ENCODE measurements at places on chromosomes 7 and 10.

- no peak for DNase-seq
These were observed 25.2 kb downstream of the CDK1 start for GRCh38 chr10:60803433-60803832.

DNA sequence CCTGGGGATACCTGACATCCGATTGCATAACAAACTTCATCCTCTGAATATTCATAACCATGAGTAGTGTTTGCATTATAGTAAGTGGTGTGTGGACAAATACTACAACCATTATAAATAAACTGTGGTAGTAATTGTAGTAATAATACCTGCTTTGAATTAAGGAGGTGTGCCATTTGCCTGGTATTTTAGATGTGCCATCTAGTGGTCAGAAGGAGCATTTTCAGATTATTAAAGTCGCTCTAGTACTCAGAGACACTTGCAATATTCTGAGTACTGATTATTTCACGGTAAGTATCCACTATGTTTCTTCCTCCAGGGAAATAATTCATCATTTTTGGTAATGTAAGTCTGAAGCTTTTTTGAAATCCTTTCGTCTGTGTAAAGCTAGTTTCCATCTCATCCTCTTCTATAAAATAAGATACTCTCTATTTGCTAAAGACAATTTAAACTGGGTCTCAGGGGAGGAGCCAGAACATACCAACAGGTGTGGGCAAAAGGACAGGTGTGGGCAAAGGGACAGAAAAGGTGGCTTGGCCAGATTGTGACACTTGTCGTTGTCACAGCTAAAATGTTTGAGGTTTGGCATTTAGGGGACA, 115.3 kb upstream of the WDR11 start:
- DNase-seq: no peak

DNA sequence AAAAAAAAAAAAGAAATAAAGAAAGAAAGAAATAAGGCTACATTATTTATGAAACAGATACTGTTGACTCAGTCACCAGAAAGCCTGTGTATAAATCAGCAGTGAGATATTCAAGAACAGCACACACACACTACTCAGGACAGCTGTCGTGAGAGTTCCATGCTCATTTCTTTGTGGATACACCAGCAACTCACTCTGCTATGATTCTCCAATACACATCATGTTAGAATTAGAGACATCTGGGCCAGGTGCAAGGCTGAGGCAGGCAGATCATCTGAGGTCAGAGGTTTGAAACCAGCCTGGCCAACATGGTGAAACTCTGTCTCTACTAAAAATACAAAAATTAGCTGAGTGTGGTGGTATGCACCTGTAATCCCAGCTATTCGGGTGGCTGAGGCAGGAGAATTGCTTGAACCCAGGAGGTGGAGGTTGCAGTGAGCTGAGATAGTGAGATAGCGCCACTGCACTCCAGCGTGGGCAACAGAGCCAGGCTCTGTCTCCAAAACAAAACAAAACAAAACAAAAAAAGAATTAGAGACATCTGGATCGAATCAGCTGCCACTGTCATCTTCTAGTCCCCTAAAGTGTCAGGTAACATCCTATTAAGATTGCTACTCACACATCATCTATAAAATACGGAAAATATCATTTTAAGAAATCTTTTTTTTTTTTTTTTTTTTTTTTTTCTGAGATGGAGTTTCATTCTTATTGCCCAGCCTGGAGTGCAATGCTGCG, 11.2 kb upstream of the NUPR2 start:
- no peak for DNase-seq

DNA sequence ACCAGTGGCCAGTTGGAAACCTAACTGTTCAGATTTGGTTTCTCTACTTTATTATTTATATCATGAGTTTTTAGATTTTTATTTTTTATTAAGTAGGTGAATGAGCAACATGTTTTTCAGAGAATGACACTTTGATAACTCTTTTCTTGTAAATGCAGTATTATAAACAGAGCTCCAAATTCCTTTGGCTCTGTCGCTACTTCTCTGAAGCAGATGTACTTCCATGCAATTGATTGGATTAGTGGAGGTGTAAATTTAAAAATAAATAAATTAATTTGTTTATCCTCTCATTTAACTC, 34.3 kb upstream of the ICA1 start:
- DNase-seq: no peak

GRCh38 chr10:97463363-97464132, 17.6 kb downstream of the ZDHHC16 start:
- DNase-seq: peak; percentile 53

- no peak for DNase-seq
These were observed 65.7 kb downstream of the GBF1 start for GRCh38 chr10:102311025-102311420.

DNA sequence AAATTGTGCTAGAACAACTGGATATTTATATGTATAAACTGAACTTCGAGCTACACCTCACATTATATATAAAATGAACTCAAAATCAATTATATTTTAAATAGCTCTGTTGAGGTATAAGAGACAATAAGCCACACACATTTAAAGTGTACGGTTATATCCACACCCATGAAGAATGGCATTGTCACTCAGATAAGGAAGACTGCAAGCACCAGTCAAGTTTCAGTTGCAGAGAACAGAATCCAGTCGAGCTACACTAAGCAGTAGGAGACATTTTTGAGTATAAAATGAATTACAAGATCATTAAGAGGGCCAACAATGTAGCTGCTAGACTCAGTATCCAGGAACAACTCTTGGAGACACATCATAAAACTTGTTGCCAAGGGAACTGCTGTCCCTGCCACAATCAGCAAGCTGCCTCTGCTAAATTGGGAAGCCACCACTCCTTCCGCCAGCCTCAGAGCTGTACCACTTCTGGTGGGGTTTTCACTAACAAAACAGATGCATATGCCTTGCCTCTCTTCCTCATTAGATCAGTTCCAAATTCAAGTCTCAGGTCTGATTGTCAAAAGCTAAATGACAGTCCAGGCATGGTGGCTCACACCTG, 19.6 kb upstream of the GPNMB start:
- DNase-seq: no peak

DNA sequence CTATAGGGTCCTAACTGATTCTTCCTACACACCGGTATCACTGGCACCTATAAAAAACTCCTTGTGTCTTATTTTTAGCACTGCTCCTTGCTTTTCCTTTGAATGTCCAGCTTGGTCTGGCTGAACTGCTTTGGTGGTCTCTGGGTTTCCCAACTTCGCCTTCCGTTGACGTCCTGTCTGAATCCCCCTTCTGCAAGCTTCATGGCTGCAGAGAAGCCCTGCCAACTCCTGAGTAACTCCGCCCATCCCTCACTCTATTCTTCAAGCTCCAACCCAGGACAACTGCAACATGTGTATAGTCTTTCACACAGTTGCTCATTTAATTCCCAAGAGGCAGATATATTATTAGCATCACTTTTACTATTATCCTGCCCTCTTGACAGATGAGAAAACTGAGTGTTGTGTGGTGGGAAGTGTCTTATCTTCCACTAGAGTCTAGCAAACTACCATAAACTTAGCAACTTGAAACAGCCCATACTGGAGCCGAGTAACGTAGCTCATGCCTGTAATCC, 40.9 kb downstream of the MTURN start:
- no peak for DNase-seq

GRCh38 chr10:76036962-76037361, 605.5 kb downstream of the LRMDA start:
- no peak for DNase-seq

- DNase-seq: no peak
These were observed 25.6 kb downstream of the SLC25A16 start for GRCh38 chr10:68501691-68502090.

DNA sequence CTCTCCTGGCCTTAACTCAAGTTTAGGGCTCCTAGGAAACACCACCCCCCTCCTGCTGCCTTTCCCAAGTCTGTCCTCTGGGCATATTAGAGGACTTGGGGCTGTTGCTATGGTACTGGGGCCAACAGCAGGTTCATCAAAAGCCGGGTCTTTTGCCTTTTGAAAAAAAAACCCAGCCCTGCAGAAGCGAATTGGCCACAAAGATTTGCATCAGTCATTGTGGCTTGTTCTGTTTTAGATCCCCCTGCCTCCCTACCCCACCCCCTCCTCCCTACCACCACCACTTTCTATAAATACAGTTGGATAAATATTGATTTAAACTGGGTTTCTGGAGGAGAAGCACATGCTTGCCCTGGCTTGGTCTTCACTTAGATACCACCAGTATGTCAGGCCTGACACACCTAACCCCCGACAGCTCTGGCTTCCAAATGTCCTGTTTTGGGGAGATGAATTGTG, 7.0 kb downstream of the MXI1 start:
- DNase-seq: no peak

- DNase-seq: no peak
These were observed 65.4 kb upstream of the MXI1 start for GRCh38 chr10:110141871-110142635.

DNA sequence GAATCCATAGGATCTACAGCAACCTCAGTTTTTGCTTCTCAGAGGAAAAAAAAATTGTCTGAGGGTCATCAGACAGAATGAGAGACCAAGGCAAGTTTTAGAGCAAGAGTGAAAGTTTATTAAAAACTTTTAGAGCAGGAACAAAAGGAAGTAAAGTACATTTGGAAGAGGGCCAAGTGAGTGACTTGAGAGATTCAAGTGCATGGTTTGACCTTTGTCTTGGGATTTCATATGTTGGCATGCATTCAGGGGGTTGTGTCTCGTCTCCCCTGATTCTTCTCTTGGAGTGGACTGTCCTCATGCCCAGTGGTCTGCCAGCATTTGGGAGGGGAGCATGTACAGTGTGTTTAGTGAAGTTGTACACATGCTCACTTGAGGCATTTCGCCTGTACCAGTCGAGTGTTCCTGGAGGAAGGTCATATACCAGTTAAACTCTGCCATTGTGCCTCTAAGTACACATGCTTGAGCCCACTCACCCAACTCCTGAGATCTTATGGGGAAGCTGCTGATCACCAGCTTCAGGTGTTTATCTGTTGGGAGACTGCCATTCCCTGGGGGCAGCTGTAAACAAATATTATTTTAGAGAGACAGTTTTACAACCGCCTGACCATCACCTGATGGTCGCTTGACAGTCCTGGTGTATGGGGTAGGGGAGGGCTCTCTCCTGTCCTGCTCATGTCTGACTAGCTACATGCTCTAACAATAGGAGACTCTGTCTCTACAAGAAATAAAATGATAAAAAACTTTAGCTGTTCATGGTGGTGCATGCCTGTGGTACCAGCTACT, 109.4 kb downstream of the EEPD1 start:
- no peak for DNase-seq

- no peak for DNase-seq
These were observed 821.7 kb downstream of the GATA3 start for GRCh38 chr10:8876171-8876570.

DNA sequence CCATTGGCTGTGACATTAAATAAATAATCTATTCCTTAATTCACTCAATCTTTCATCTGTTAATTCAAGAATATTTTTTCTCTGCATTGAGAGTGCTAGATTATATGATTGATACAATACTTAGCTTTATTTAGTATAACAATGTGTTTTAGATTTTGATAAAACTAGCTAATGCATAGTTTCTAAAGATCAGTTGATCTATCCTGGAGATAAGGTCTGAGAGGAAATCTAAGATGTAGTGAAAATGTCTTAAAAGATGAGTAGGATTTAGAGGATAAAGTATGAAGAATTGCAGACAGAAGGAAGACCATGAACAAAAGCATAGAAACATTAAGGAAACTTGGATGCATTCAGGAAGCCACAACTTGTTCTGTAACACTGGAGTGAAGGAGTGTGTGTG, 110.3 kb downstream of the ETV1 start:
- DNase-seq: no peak

DNA sequence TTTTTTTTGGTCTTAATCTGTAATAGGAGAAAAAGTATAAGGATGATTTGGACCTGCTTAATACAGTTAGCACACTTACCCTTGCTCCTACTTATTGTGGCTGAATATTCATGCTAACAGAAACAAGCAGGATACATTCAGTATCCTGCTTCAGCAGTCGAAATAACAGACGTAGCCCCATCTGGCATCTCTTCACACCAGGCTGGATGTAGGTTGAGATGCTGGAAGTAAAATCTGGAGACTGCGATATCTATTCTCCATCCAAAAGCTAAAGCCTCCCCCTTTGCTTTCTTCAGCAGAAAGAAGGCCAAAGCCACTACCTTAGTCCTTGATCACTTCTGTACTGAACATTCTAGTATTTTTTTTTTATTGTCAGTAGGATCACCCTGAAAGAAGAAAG, 537.4 kb downstream of the AUTS2 start:
- no peak for DNase-seq

DNA sequence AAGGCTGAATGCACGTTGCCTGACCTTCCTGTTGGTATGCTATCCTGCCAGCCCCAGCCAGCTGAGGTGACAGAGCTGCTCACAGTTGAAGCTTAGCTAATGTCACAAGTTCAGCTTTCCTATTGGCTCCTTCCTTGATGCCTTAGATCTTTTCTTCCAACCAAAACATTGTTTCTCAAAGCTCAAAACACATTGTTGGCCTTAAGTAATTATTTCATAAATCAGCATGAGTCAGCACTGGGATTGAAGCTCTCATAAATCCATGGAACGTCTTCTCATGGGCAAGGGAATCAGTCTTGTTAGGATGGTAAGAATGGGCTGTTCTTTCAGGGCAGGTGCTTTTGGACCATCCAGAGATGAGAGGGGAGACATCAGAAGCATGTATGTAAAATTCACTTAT, 128.1 kb upstream of the SAMD8 start:
- DNase-seq: no peak

- no peak for DNase-seq
These were observed 748.5 kb downstream of the DNAJB9 start for GRCh38 chr7:109318136-109318535.

- no peak for DNase-seq
These were observed 37.6 kb upstream of the PDCD4 start for GRCh38 chr10:110833941-110834628.

GRCh38 chr7:90629297-90629918, 33.3 kb downstream of the CDK14 start:
- no peak for DNase-seq

DNA sequence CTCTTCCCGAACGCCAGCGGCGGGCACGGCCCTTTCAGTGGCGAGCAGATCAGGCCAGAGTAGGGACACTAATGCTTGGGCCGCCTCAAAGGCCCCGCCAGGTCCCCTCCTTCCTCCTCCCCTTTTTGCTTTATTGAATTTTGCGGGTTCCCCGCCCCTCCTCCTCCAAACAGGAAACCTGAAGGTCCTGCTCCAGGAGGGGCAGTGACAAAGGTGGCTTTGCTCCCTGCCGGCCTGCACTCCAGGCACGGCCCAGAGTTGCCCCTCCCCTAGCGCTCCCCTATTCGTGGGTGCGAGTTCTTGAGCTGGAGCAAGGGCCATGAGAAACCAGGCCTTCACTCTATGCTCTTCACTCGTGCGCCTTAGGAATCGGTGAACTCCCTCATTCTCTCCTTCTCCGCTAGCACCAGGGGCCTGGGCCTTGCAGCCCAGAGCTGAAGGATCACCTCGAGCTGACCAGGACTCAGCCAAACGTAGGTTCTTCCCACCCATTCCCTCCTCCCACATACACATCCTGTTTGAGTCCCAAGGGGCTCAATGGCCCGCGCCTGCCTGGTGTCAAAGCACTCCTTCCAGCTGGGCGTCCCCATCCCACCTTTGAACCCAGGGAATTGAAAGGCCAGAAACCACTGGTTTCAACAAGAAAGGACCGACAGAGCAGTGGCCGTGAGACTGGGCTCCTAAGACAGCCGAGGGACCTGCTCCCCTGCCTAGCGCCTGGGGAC, 619 bp upstream of the HOXA6 start:
- peak; percentile 82 for DNase-seq

All from right kidney (tissue), 9 donors.